Activated CD4-positive, alpha-beta T cell treated with anti-CD3 and anti-CD28 coated beads, Interleukin-2, Interleukin-6, amounts not matched to agents 100 ng/mL and 50 ng/mL, durations not matched to agents 16 hours and 8 hours (primary cell): ENCODE measurements at places on chromosomes 3 and 15.

DNA sequence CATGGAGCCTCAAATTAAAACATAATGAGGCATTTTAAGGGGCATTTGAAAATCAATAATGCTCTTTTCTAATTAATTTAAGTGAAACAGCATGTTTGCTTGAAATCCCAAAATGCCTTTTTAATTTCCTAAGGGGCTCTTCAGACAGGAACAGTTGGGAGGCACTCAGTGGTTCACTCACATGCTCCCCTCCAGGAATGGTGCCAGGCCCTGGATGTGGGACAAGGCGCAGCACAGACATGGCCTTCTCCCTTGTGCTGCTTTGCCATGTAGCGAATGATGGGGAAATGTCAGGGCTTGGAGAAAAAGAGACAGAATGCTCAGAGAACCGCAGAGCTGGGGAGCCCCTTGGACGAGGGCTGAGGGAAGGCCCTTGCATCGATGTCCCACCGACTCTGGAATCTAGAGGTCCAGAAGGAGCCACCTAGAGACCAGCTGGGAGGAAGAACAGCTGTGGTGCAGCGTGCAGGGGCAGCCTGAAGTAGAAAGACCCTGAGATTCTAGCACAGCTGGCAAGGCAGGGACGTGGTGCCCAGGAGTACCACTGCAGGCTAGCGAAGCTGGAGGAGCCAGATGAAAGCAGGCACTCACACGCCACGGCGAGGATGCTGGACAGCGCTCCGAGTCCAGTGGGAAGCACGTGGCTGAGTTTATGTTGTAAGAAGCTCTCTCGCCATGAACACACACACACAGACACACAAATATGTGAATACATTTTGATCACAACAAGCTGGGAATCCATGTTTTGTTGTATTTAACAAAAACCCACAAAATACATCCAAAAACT is 27.0 kb downstream of the NSMCE3 start:
- no peak for DNase-seq

DNA sequence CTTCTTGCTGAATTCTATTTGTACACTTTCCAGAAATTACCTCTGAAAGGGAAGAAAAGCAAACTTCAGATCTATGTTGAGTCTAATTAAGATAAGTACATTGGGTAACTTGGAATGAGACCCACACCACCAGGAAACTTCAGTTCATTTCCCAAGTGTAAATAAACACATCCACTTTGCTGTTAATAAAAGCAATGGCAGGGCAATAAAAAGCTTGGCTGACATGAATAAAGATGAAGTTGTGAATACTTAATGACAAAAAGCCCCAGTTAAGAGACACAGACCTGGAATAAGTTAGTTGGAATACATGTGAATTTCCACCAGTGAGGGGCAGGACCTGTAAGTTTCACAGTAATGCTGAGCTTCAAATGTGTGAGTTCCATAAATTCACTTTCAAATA is 83.3 kb downstream of the MEX3B start:
- DNase-seq: no peak

DNA sequence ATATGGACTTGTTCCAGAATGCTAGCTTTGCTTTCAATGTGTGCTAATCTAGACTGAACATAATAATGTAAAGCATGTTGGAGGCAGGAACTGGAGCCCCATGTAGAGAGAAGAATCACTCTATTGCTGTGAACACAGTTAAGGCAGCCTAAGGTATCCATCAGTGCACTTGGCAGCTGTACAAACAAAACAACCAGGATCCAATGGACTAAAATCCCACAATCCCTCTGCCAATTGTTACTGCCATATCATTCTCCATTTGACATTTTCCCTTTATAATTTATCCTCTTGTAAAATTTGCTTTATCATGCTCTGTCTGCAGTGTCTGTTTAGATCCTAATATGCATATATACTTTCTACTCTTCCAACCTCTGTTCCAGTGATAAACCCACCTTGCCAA is 756.8 kb upstream of the LMCD1 start:
- DNase-seq: no peak

- DNase-seq: no peak
Observed at GRCh38 chr3:183664913-183665381, 29.5 kb downstream of the KLHL24 start.

DNA sequence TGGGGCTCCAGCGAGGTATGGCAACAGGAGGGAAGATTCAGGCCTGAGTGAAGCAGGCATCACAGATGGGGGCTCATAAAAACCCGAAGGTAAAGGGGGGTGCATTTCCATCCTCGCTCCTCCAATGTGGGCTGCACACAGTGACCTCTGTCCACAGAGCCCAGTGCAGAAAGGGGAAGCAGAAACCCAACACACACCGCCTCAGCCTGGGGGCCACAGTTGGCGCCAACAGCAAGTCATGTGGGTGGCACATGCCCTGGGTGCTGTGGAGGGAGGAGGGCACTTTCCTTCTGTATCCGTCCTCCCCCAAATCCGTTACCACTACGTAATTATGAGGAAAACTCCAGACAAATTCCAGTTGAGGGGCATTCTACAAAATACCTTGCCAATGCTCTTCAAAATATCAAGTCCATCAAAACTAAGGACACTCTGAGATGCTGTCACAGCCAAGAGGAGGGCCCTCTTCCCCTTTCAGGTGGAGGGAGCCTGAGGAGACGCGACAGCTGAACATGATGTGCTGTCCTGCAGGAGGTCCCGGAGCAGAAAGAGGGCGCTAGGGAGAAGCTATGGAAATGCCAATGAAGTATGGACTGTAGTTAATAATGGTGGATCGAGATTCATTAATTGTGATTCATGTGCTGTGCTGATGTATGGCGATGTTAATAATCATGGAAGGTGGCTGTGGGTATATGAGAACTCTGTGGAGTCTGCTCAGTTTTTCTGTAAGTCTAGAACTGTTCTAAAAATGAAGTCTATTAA is 16.4 kb downstream of the APBA2 start:
- no peak for DNase-seq

GRCh38 chr3:126835472-126836219 is 131.6 kb downstream of the CHCHD6 start:
- no peak for DNase-seq

- DNase-seq: no peak
Observed at GRCh38 chr15:60819860-60820259, 340.9 kb upstream of the ICE2 start.

- DNase-seq: no peak
Observed at GRCh38 chr15:47721676-47722075, 4.4 kb downstream of the SEMA6D start.

- no peak for DNase-seq
Observed at GRCh38 chr15:35136321-35137189, 51.5 kb upstream of the NANOGP8 start.

GRCh38 chr3:73245459-73245858 is 184.0 kb downstream of the EBLN2 start:
- no peak for DNase-seq

DNA sequence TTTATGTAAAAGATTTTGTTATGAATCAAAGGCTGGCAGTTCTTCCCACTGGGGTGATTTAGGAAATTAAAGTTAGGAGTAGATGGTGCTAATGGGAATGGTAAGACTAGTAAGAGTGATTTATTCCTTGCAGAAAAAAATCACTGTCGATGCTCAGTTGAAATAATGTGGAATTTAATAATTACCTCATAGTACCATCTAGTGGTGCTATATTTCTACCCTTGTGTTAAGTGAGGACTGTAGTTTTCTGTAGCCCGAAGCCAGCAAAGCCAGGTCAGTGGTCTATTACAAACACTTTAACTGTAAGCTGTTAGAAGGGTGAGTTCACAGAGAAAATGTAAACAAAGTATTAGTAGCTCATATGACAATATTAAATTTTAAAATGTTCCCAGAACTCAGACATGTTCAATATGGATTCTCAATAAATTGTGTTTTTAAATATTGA is 39.5 kb upstream of the GOLGA8J start:
- DNase-seq: no peak
